Suprapubic skin (tissue), 4 donors: ENCODE measurements at places on chromosomes 5 and 9.

GRCh38 chr9:33850677-33851076, 33.7 kb downstream of the UBE2R2 start:
- no peak overlapping the region for H3K4me3 ChIP-seq
- H3K36me3 ChIP-seq, result no peaks in the 10 kb centered on the region
- DNase-seq, result no peak
- peaks cover 29% of the 10 kb centered on the region for H3K4me1 ChIP-seq

- no peak overlapping the region for H3K27ac ChIP-seq
- DNase-seq, result no peak
- no peaks in the 10 kb centered on the region for H3K27me3 ChIP-seq
- no peaks in the 10 kb centered on the region for H3K36me3 ChIP-seq
- peak overlapping the region; percentile 17 for H3K4me3 ChIP-seq
Measured at GRCh38 chr5:100890461-100891008, 12.5 kb downstream of the ST8SIA4 start.

- H3K4me3 ChIP-seq, result no peak overlapping the region
- no peak for DNase-seq
- H3K36me3 ChIP-seq, result no peaks in the 10 kb centered on the region
- H3K27ac ChIP-seq, result no peak overlapping the region
- H3K27me3 ChIP-seq, result no peaks in the 10 kb centered on the region
Measured at GRCh38 chr9:4197548-4197947, 102.3 kb downstream of the GLIS3 start.

- no peak for DNase-seq
- no peak overlapping the region for H3K27ac ChIP-seq
- H3K27me3 ChIP-seq, result no peaks in the 10 kb centered on the region
- H3K36me3 ChIP-seq, result no peaks in the 10 kb centered on the region
- H3K4me3 ChIP-seq, result no peak overlapping the region
- H3K4me1 ChIP-seq, result no peaks in the 10 kb centered on the region
Measured at GRCh38 chr9:77523891-77524290, 124.2 kb downstream of the GNA14 start.

DNA sequence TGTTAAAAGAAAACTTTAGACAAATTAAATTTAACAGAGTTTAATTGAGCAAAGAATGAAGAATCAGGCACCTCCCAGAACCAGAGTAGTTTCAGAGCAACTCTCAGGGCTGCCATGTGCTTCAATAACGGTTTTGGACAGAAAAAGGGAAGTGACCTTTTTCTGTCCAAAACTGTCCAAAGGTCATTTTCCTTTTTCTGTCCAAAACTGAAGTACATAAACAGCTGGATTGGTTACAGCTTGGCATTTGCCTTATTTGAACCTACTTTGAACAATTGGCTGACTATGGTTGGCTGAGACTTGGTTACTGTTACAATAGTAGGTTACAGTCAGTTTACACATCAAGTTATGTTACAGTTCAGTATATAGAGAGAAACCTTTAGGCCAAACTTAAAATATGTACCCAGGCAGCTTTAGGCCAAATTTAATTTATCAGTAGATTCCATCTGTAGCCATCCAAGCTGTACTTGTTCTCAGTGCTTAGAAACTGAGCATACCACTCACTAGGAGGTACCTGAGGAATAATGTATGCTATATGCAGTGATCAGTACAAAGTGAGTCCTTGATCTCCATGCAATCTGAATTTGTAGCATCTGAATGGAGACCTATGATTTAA, 44.0 kb downstream of the C9orf85 start:
- no peak overlapping the region for H3K27ac ChIP-seq
- no peaks in the 10 kb centered on the region for H3K27me3 ChIP-seq
- H3K4me3 ChIP-seq, result no peak overlapping the region
- DNase-seq, result no peak

GRCh38 chr9:137972988-137973470, 95.4 kb downstream of the CACNA1B start:
- no peaks in the 10 kb centered on the region for H3K4me1 ChIP-seq
- no peaks in the 10 kb centered on the region for H3K36me3 ChIP-seq
- DNase-seq, result peak; percentile 66
- peaks cover 10% of the 10 kb centered on the region for H3K27me3 ChIP-seq
- H3K27ac ChIP-seq, result no peak overlapping the region

DNA sequence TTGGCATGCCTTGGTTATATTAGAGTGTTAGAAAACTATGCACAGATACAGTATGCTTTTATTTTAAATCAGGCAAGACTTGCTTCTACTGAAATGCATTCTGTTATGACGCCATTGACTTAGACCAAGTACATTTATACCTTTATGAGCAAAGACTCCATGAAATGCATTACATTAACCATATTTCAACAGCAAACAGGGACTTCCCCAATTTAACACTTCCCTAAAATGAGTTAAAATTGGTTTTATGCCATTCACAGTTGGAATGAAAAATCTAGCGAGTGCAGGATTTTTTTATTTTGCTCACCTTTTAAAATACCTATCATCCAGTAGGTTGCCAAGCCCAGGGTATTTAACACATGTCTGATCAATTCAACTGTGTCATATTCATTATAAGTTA, 272.1 kb upstream of the IZUMO3 start:
- H3K36me3 ChIP-seq, result no peaks in the 10 kb centered on the region
- no peak for DNase-seq
- H3K27ac ChIP-seq, result no peak overlapping the region
- H3K4me1 ChIP-seq, result no peaks in the 10 kb centered on the region
- no peaks in the 10 kb centered on the region for H3K27me3 ChIP-seq
- H3K4me3 ChIP-seq, result no peak overlapping the region

- H3K36me3 ChIP-seq, result no peaks in the 10 kb centered on the region
- H3K27me3 ChIP-seq, result no peaks in the 10 kb centered on the region
- peaks cover 21% of the 10 kb centered on the region for H3K4me1 ChIP-seq
- no peak overlapping the region for H3K27ac ChIP-seq
- no peak overlapping the region for H3K4me3 ChIP-seq
Measured at GRCh38 chr9:124661271-124661670, 109.8 kb downstream of the NR6A1 start.

- H3K27me3 ChIP-seq, result no peaks in the 10 kb centered on the region
- H3K4me1 ChIP-seq, result peaks cover 34% of the 10 kb centered on the region
- no peak overlapping the region for H3K27ac ChIP-seq
- peak; percentile 24 for DNase-seq
- H3K4me3 ChIP-seq, result no peak overlapping the region
Measured at GRCh38 chr9:113996531-113997001, 81.5 kb downstream of the AMBP start.

- no peak overlapping the region for H3K4me3 ChIP-seq
- no peak overlapping the region for H3K27ac ChIP-seq
- DNase-seq, result no peak
- no peaks in the 10 kb centered on the region for H3K4me1 ChIP-seq
- peaks cover 76% of the 10 kb centered on the region for H3K36me3 ChIP-seq
- no peaks in the 10 kb centered on the region for H3K27me3 ChIP-seq
Measured at GRCh38 chr9:132293145-132293721, 61.6 kb downstream of the SETX start.

DNA sequence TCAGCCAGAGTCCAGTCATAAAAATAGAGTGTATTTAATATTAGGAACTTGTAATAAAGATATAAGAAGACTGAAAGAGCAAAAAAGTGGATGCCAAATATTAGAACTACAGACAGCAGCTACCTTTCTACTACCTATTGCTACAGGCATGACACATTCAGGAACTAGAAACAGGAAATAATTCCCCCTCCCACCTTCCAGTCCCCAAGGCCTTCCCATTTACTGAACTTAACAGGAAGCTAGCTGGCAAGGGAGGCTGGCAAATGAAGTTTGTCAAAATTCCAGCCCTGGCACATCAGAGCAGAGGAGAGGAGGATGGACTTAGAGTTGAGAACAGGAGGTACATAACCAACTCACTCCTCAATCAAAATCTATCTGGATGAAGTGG, 50.2 kb upstream of the RIC1 start:
- no peak overlapping the region for H3K4me3 ChIP-seq
- H3K4me1 ChIP-seq, result peaks cover 6% of the 10 kb centered on the region
- H3K36me3 ChIP-seq, result no peaks in the 10 kb centered on the region

DNA sequence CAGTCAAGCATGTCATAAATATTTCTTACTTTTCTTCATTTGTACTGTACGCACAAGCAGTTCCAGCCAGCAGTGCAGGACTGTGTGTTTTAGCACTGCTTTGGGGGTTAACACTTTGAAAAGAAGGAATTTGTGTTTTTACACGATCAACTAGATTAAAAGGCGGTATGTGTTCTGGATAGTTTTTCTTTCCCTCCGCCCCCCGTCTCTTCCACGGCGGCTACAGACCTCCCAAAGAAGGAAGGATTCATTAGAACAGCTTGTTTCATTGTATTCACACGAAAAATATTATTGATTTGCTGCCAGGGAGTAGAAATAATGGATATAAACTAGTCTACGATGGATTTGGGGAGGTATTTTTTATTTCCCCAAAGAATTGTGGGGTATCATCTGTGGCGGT, 336.8 kb upstream of the RFX3 start:
- H3K36me3 ChIP-seq, result no peaks in the 10 kb centered on the region
- H3K4me3 ChIP-seq, result no peak overlapping the region
- H3K27ac ChIP-seq, result no peak overlapping the region
- no peak for DNase-seq
- no peaks in the 10 kb centered on the region for H3K27me3 ChIP-seq
- peaks cover 2% of the 10 kb centered on the region for H3K4me1 ChIP-seq

DNA sequence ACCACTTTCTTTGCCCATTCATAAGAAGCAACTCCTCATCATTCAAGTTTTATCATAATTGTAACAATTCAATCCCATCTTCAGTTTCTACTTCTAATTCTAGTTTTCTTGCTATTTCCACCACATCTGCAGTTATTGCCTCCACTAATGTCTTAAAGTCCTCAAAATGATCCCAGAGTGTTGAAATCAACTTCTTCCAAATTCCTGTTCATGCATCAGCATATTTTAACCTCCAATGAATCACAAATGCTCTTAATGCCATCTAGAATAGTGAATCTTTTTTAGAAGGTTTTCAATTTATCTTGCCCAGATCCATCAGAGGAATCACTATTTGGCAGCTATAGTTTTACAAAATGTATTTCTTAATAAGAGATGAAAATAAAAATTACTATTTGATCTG, 3.2 kb upstream of the SRP19 start:
- H3K27me3 ChIP-seq, result peaks cover 5% of the 10 kb centered on the region
- no peak overlapping the region for H3K4me3 ChIP-seq
- H3K36me3 ChIP-seq, result no peaks in the 10 kb centered on the region
- H3K27ac ChIP-seq, result no peak overlapping the region
- peaks cover 20% of the 10 kb centered on the region for H3K4me1 ChIP-seq

DNA sequence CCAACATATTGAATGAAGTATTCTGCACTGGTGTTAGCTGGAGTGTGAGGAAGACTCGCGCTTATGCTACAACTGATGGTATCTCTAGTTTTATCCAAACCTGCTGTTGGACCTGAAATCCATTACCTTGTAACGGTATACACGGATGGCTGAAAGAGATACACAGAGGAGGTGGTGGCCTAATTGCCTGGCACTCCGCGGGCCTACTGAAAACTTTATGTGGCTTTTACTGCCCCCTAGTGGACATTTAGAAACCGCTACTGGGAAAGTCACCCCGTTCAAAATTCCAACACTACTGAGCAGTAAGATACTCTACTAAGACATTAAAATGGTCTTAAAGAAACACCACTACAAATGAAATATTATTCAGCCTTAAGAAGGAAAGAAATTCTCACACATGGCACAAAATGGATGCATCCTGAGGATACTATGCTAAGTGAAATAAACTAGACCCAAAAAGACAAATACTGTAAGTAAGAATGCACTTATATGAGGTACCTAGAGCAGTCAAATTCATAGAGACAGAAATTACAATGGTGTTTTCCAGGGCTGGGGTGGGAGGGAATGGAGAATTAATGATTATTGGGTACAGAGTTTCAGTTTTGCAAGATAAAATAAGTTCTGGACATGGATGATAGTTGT, 100.4 kb downstream of the TTLL11 start:
- H3K36me3 ChIP-seq, result peaks cover 7% of the 10 kb centered on the region
- no peak overlapping the region for H3K27ac ChIP-seq
- no peak for DNase-seq
- no peaks in the 10 kb centered on the region for H3K27me3 ChIP-seq
- H3K4me1 ChIP-seq, result no peaks in the 10 kb centered on the region

- peak overlapping the region; percentile 36 for H3K27ac ChIP-seq
- peak overlapping the region; percentile 31 for H3K4me3 ChIP-seq
- H3K36me3 ChIP-seq, result no peaks in the 10 kb centered on the region
- peak; percentile 80 for DNase-seq
- no peaks in the 10 kb centered on the region for H3K27me3 ChIP-seq
- peaks cover 19% of the 10 kb centered on the region for H3K4me1 ChIP-seq
Measured at GRCh38 chr9:117782931-117783788, 79.0 kb downstream of the TLR4 start.

DNA sequence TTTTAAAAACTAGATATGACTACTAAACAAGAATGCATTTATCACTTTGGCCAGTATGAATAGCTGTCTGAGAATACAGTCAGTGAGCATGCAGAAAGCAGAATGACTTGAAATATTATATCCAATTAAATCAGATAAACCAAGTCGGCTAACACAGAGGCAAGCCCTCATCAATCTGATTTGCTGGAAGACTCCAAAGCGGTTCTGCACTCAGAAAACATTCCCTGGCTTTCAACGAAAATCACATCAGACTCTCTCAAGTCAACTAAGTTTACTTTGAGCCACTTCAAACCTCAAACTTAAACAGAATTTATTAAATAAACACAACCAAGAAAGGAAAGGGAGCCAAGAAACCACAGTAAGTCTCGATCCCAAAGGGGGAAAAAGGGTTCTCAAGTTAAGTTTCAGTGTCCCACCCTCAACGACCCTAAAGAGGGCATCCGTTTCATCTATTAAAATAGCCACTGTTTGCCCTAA, 1.4 kb downstream of the MYO10 start:
- H3K4me3 ChIP-seq, result peak overlapping the region; percentile 92
- peaks cover 45% of the 10 kb centered on the region for H3K4me1 ChIP-seq
- DNase-seq, result no peak
- H3K27me3 ChIP-seq, result peaks cover 3% of the 10 kb centered on the region
- H3K36me3 ChIP-seq, result no peaks in the 10 kb centered on the region

GRCh38 chr9:5938449-5938848, 47.8 kb downstream of the MLANA start:
- H3K36me3 ChIP-seq, result peaks cover 3% of the 10 kb centered on the region
- H3K4me3 ChIP-seq, result no peak overlapping the region
- no peaks in the 10 kb centered on the region for H3K27me3 ChIP-seq
- H3K4me1 ChIP-seq, result no peaks in the 10 kb centered on the region
- H3K27ac ChIP-seq, result no peak overlapping the region
- DNase-seq, result no peak

DNA sequence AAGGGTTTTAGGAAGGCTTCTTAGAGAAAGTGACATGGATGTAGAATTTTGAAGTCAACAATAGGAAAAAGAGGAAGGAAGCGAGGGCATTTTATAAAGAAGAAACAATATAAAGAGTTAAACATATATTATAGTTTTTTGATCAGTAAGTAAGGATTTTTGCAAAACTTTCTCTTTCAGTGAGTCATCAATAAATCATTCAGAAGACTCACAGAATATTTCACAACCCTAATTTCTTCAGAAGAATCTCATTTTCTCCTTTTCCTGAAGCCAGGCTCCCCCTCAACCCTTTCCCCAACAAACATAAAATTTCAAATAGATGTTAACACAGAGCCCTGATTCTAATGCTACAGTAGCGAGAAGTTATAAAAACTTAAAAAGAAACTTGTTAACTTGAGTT, 4.3 kb upstream of the COX7C start:
- no peak for DNase-seq
- H3K36me3 ChIP-seq, result no peaks in the 10 kb centered on the region
- no peaks in the 10 kb centered on the region for H3K27me3 ChIP-seq
- peaks cover 2% of the 10 kb centered on the region for H3K4me1 ChIP-seq
- H3K4me3 ChIP-seq, result no peak overlapping the region
